Thoracic aorta (tissue), 2 donors: ENCODE measurements at places on chromosomes 12 and 14. TPM values are rescaled to one million over a fixed set of nuclear protein-coding genes. Genes with fewer than 3 reads are reported as not detected.

The TESPA1 gene
- 0.28 TPM for total RNA-seq

DNA sequence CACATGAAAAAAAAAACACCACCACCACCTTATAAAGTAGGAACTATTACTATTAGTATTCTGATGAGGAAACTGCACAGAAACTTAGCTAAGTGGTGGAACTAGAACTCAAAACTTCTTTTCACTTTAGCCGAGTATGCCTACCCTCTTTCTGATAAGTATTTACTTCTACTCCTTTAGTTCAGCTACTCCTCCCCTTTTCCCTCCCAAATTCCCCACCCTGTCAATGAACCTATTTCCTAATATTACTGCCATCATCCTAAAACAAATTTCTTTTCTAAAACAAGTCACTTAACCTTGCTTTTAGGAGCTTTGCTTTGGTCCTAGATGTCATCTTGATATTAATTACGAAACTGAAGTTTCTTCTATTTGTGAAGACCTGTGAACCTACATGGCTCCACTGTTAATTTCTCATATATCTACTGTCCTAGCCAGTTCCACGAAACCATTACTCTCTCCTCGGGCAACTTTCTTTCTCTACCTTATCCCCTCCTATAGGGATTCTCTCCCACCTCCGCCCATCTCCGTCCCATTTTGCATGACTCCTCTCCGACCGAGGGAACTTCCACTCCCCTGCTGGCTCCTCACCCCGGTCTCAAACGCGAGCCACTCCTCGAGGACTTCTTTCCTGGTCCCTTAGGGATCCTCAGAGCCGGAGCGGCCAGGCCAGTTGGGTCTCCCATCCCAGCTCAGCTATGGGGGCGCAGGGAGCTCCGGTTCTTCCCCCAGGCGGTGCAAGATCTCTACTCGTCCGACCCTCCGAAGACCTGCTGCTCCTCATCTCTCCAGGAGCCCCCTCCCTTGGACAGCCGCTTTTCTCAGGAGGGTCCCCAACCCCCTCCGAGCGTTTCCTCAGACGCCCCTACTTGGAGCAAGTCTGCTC, 1.1 kb downstream of the NUMB start:
- H3K4me1 ChIP-seq, result peaks cover 38% of the 10 kb centered on the region
- no peaks in the 10 kb centered on the region for H3K27me3 ChIP-seq
- H3K36me3 ChIP-seq, result no peaks in the 10 kb centered on the region
- no peak for DNase-seq
- H3K4me3 ChIP-seq, result peak overlapping the region; percentile 93

The MYL2 gene
- 1.9 TPM for total RNA-seq

DNA sequence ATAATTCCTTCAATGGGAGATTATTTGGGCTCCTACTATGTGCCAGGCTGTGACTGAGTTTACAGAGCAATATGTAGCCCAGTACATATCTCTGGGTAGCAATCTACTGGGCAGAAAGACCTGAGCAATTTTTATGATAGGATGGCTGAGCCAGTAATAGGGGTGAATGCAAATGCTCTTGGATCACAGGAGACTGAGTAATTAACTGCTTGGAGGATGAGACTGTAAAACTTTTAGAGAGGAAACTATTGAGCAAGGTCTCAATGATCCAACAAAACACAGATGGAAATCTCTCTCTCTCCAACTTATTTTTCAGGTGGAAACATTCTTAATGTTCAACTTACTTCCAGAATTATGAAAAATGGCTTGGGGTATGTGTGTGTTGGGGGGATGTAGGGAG, 402.2 kb downstream of the AEBP2 start:
- H3K4me1 ChIP-seq, result peaks cover 13% of the 10 kb centered on the region
- no peak overlapping the region for H3K4me3 ChIP-seq
- H3K27me3 ChIP-seq, result no peaks in the 10 kb centered on the region
- DNase-seq, result no peak

- H3K4me1 ChIP-seq, result peaks cover 16% of the 10 kb centered on the region
- H3K27ac ChIP-seq, result peak overlapping the region; percentile 68
- peak overlapping the region; percentile 12 for H3K4me3 ChIP-seq
- H3K27me3 ChIP-seq, result no peaks in the 10 kb centered on the region
Measured at GRCh38 chr12:46963977-46964971, 115.1 kb upstream of the PCED1B start.

DNA sequence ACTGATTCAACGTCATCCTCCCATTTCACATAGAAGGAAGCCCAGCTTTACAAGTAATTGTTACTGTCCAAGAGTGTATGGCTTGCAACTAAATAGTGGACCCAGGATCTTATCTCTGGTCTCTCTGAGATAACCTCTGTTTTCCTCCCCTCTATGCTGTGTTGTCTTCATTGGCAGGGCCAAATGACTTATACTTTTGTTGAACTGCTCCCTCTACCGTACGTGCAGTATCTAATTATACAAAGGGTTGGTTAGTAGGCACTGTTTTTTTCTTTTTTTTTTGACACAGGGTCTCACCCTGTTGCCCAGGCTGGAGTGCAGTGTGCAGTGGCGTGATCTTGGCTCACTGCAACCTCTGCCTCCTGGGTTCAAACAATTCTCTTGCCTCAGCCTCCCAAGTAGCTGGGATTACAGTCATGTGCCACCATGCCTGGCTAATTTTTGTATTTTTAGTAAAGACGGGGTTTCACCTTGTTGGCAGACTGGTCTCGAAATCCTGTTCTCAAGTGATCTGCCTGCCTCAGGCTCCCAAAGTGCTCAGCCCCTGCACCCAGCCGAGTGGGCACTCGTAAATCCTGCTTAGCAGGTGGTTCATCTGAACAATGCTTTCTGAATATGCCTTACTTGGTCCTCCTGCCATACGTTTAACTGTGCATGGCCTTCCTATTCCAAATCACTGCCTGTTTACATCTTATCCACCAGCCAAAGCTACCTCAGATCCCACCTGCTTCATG, 162.1 kb downstream of the ADCK1 start:
- DNase-seq, result no peak
- H3K27me3 ChIP-seq, result no peaks in the 10 kb centered on the region
- no peaks in the 10 kb centered on the region for H3K36me3 ChIP-seq
- no peaks in the 10 kb centered on the region for H3K4me1 ChIP-seq
- no peak overlapping the region for H3K4me3 ChIP-seq
- H3K27ac ChIP-seq, result no peak overlapping the region

GRCh38 chr14:59208224-59208814, 19.9 kb downstream of the DAAM1 start:
- no peaks in the 10 kb centered on the region for H3K27me3 ChIP-seq
- H3K4me1 ChIP-seq, result peaks cover 29% of the 10 kb centered on the region
- H3K36me3 ChIP-seq, result no peaks in the 10 kb centered on the region

- no peak for DNase-seq
- H3K4me3 ChIP-seq, result no peak overlapping the region
- H3K27me3 ChIP-seq, result no peaks in the 10 kb centered on the region
- H3K36me3 ChIP-seq, result peaks cover 46% of the 10 kb centered on the region
- H3K27ac ChIP-seq, result peak overlapping the region; percentile 4
- peaks cover 39% of the 10 kb centered on the region for H3K4me1 ChIP-seq
Measured at GRCh38 chr14:103688906-103689902, 26.0 kb downstream of the XRCC3 start.

DNA sequence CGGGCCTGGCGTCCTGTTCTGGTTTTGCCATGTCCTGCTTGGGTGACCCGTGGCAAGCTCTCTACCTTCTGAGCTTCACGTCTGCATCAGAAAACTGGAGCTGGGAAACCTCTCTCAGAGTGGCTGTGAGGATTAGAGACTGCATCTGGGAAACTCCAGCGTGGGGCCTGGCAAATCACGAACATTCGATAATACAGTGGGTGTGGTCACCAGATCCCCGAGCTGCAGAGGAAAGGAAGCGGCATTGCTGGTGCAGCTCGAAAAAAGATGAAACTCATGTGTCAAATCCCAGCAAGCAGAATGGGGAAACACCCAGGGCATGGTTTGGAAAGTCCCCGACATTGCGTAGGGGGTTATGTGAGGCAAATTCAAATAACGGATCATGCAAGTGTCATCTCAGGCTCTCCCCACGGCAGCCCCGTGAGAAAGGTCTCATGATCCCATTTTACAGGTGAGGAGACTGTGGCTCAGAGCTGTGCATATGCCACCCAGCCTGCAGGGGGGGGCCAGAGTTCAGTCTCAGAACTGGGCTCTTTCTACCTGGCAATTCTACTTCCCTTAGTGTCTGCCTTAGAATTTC, 98.1 kb upstream of the VRK1 start:
- no peak overlapping the region for H3K27ac ChIP-seq
- H3K4me3 ChIP-seq, result no peak overlapping the region
- DNase-seq, result no peak
- H3K27me3 ChIP-seq, result no peaks in the 10 kb centered on the region
- no peaks in the 10 kb centered on the region for H3K36me3 ChIP-seq

GRCh38 chr12:123877968-123878367, 94.7 kb downstream of the CCDC92 start:
- no peaks in the 10 kb centered on the region for H3K27me3 ChIP-seq
- no peak overlapping the region for H3K27ac ChIP-seq
- no peaks in the 10 kb centered on the region for H3K36me3 ChIP-seq
- H3K4me1 ChIP-seq, result no peaks in the 10 kb centered on the region
- no peak overlapping the region for H3K4me3 ChIP-seq
- no peak for DNase-seq

The CCDC38 gene
- not detected for total RNA-seq

DNA sequence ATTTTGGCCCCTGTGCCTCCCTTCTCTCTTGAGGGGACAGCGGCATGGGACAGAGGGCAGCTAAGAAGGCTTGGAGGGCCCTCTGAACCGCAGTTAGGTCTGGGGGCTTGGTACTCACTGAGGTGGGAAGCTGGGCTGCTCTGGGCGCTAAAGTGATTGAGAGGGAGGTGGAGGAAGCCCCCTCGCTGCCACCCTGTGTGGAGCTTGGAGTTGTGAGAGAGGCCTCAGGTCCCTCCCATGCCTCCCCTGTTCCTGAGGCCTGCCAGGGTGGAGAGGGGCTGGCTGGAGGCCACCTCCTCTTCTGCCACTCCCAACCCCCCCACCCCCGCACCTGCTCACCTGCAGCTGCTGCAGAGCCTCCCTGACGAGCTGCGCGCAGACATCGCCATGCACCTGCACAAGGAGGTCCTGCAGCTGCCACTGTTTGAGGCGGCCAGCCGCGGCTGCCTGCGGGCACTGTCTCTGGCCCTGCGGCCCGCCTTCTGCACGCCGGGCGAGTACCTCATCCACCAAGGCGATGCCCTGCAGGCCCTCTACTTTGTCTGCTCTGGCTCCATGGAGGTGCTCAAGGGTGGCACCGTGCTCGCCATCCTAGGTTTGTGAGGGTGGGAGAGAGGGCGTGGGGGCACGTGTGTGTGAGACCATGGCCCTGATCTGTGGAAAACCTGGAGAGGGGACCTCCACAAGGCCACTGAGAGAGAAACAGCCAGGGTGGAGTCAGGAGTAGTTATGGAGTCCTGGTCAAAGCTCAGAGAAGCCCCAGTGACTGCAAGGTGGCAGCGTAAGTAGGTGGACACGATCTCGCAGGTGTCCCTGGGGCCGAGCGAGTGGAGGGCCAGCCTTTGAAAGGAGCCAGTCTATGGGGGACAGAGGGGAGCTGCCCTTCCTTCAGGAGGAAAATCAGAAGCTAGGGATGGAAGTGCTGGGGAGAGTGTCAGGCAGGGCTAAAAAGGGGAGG, 11.2 kb downstream of the KCNH3 start:
- H3K27ac ChIP-seq, result no peak overlapping the region
- no peak for DNase-seq
- no peaks in the 10 kb centered on the region for H3K36me3 ChIP-seq
- H3K4me3 ChIP-seq, result peak overlapping the region; percentile 68
- no peaks in the 10 kb centered on the region for H3K27me3 ChIP-seq

The SLC6A12 gene
- 1.2 TPM for total RNA-seq

The ZBTB42 gene
- total RNA-seq, result 3.2 TPM

DNA sequence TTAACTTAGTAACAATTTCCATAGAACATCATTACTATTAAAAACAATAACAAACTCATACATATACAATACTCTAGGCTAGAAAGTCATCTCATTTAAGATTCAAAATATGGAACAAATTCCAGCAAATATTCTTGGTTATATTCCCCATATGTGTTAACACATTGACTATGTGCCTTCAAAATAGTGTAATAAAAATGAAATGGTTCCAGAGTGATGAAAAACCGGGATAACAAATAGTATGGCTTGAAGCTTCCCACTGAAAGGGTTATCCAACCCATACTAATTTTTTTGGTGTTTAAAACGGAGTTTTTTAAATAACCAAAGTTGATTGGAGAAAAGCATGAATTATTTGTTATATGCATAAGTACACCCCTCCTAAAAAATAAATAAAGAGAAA, 5.3 kb downstream of the LRIG3 start:
- no peaks in the 10 kb centered on the region for H3K27me3 ChIP-seq
- H3K4me3 ChIP-seq, result peak overlapping the region; percentile 81

The CCDC196 gene
- not detected for total RNA-seq

The FOXN4 gene
- total RNA-seq, result not detected

The SFSWAP gene
- 27.9 TPM for total RNA-seq

The KRT73 gene
- not detected for total RNA-seq
